Keratinocyte (primary cell): ENCODE measurements at places on chromosomes 12 and 14. TPM values are rescaled to one million over a fixed set of nuclear protein-coding genes. Genes with fewer than 3 reads are reported as not detected.

C12orf54 gene
- polyA plus RNA-seq, result 3.3 to 5.3 TPM (median 4.3 TPM) in 3 replicates

PACS2 gene
- polyA plus RNA-seq, result 11.8 to 20.8 TPM (median 20.5 TPM) in 3 replicates

MYF6 gene
- not detected in 3 replicates for polyA plus RNA-seq

GYS2 gene
- polyA plus RNA-seq, result not detected in 3 replicates

DAO gene
- polyA plus RNA-seq, result not detected in 3 replicates

NTN4 gene
- 8.3 to 19.5 TPM (median 11.1 TPM) in 3 replicates for polyA plus RNA-seq

COA8 gene
- polyA plus RNA-seq, result 20.6 to 26.1 TPM (median 24.8 TPM) in 3 replicates

GRCh38 chr14:90758959-90759358 is 57.3 kb downstream of the TTC7B start:
- no peaks in the 10 kb centered on the region for H3K36me3 ChIP-seq
- peaks cover 10% of the 10 kb centered on the region for H3K4me1 ChIP-seq
- peak overlapping the region; percentile 78 for H3K27ac ChIP-seq
- DNase-seq, result no peak
- H3K27me3 ChIP-seq, result no peaks in the 10 kb centered on the region

- H3K4me3 ChIP-seq, result no peak overlapping the region
- no peaks in the 10 kb centered on the region for H3K4me1 ChIP-seq
- H3K27me3 ChIP-seq, result no peaks in the 10 kb centered on the region
- no peak overlapping the region for H3K27ac ChIP-seq
- H3K36me3 ChIP-seq, result no peaks in the 10 kb centered on the region
These were observed 30.1 kb downstream of the CLIP1 start for GRCh38 chr12:122392411-122392810.

- no peak for DNase-seq
- H3K27me3 ChIP-seq, result no peaks in the 10 kb centered on the region
- no peaks in the 10 kb centered on the region for H3K36me3 ChIP-seq
These were observed 116.3 kb downstream of the TMTC3 start for GRCh38 chr12:88258396-88258795.

- H3K4me3 ChIP-seq, result no peak overlapping the region
- H3K36me3 ChIP-seq, result peaks cover 5% of the 10 kb centered on the region
- H3K27me3 ChIP-seq, result no peaks in the 10 kb centered on the region
- H3K4me1 ChIP-seq, result peaks cover 24% of the 10 kb centered on the region
- DNase-seq, result no peak
These were observed 177.1 kb downstream of the ETV6 start for GRCh38 chr12:11826574-11826973.

GRCh38 chr14:58690801-58691516 is 53.2 kb downstream of the DACT1 start:
- H3K4me1 ChIP-seq, result no peaks in the 10 kb centered on the region
- no peak overlapping the region for H3K4me3 ChIP-seq
- H3K36me3 ChIP-seq, result no peaks in the 10 kb centered on the region
- peaks cover 3% of the 10 kb centered on the region for H3K27me3 ChIP-seq
- H3K27ac ChIP-seq, result no peak overlapping the region

DNA sequence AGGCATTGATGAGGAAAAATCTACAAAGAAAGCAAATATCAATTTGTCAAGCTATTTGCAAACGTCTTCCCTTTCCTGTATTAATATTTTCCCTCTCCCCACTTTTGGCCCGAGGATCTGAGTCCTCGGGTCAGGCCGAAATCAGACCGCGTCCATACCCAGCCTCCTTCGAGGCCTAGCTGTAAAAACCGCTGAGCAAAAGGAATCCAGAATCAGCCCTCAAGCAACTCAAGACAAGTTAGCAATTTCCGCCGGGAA is 353 bp upstream of the MAPK1IP1L start:
- H3K27ac ChIP-seq, result peak overlapping the region; percentile 99
- no peak for DNase-seq
- H3K27me3 ChIP-seq, result no peaks in the 10 kb centered on the region
- H3K4me1 ChIP-seq, result peaks cover 18% of the 10 kb centered on the region
- H3K36me3 ChIP-seq, result no peaks in the 10 kb centered on the region
- H3K4me3 ChIP-seq, result peak overlapping the region; percentile 97

GRCh38 chr12:110035534-110036104 is 12.7 kb downstream of the C12orf76 start:
- H3K4me3 ChIP-seq, result no peak overlapping the region
- peaks cover 14% of the 10 kb centered on the region for H3K4me1 ChIP-seq
- H3K27me3 ChIP-seq, result no peaks in the 10 kb centered on the region
- peaks cover 34% of the 10 kb centered on the region for H3K36me3 ChIP-seq

- H3K4me3 ChIP-seq, result no peak overlapping the region
- H3K36me3 ChIP-seq, result no peaks in the 10 kb centered on the region
- no peaks in the 10 kb centered on the region for H3K27me3 ChIP-seq
- no peak overlapping the region for H3K27ac ChIP-seq
These were observed 99.8 kb downstream of the BORCS5 start for GRCh38 chr12:12456637-12457036.

GRCh38 chr14:103111232-103111868 is 11.9 kb upstream of the TNFAIP2 start:
- no peaks in the 10 kb centered on the region for H3K36me3 ChIP-seq
- H3K27me3 ChIP-seq, result peaks cover 27% of the 10 kb centered on the region
- no peak for DNase-seq
- H3K27ac ChIP-seq, result no peak overlapping the region

- H3K27me3 ChIP-seq, result no peaks in the 10 kb centered on the region
- H3K27ac ChIP-seq, result no peak overlapping the region
- H3K4me3 ChIP-seq, result no peak overlapping the region
These were observed 148.6 kb downstream of the SLC6A15 start for GRCh38 chr12:84764001-84764400.

DNA sequence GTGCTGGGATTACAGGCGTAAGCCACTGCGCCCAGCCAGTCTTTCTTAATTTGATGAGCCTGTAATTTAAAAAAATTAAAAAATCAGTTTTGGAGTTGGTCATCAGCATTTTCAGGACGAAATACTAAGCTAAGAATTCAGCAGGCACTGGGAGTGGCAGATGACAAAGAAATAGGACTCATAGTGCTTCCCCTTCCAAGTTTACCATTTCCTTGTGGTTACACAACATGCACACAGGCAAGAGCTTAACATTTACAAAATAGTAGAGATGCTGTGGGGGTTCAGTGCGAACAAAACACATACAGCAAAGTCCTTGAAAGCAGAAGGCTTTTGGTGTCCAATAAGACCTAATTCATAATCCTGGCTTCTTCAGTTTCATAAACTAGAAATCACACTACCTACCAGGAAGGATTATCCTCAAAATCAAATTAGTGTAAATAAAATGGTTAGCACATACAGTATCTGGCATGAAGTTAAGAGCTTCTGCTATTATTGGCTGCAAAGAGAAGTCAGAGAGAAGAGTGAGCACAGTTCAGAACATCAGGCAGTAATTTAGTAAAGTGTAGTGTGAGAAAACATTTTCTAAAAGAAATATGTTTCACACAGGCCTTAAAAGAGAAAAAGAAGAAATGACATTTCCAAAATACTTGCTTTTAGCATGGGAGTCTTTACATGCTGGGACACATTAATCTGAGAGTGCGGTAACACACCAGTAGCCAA is 22.2 kb upstream of the KIF21A start:
- H3K36me3 ChIP-seq, result no peaks in the 10 kb centered on the region
- H3K4me3 ChIP-seq, result no peak overlapping the region
- H3K4me1 ChIP-seq, result no peaks in the 10 kb centered on the region
- DNase-seq, result no peak

DNA sequence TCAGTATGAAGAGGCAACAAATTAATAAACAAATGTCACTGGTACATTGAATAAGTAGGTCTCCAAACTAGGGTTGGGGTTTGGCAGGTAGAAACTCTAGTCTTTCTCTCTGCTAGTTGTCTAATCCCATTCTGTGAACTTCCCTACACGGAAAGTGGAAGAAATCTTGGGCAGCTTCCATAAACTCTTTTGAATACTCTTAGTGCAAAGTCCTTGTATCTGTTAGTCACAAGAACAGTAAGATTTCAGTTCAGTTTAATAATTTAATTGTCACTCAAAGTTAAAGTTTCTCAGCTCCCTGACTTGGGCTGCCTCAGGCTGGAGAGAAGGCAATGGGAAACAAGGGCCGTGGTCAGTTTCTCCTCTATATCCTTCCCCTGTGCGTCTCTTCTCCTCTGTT is 135.4 kb upstream of the MDM1 start:
- no peaks in the 10 kb centered on the region for H3K4me1 ChIP-seq
- H3K27ac ChIP-seq, result no peak overlapping the region
- no peak overlapping the region for H3K4me3 ChIP-seq

DNA sequence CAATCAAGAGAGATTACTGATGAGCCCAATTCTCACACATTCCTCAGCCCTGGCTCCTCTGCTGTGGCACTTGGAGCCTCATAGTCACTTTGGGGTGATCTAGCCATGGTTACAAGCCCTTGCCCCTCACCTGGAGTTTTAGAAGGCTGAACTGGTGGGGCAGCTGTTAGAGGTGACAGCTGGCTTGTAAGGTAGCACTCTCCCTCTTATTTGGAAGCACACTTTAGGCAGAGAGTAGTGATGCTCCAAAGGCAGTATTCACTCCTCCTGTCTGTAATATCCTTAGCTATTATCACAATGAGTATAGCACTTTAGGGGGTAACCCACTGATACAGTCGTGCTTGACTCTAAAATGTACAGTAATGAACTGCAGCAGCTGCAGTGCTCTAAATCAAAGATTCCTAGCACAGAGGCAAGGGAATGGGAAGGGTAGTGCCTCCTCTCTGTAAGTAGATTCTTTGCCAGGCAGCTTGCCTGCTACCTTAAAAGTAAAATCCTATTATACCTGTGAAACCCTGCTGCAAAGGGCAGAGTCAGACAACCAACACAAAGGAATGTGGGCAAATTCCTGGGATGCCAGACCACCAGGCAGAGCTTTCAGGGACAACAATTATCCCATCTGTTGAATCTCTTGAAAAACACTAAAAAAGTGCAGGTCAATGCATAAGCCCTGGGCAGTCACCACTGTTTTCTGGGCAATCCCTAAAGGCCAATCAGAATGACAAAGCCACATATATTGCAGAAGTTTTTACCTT is 336.3 kb downstream of the NOVA1 start:
- H3K27me3 ChIP-seq, result no peaks in the 10 kb centered on the region
- H3K27ac ChIP-seq, result no peak overlapping the region
- H3K4me3 ChIP-seq, result no peak overlapping the region
- no peaks in the 10 kb centered on the region for H3K4me1 ChIP-seq

DNA sequence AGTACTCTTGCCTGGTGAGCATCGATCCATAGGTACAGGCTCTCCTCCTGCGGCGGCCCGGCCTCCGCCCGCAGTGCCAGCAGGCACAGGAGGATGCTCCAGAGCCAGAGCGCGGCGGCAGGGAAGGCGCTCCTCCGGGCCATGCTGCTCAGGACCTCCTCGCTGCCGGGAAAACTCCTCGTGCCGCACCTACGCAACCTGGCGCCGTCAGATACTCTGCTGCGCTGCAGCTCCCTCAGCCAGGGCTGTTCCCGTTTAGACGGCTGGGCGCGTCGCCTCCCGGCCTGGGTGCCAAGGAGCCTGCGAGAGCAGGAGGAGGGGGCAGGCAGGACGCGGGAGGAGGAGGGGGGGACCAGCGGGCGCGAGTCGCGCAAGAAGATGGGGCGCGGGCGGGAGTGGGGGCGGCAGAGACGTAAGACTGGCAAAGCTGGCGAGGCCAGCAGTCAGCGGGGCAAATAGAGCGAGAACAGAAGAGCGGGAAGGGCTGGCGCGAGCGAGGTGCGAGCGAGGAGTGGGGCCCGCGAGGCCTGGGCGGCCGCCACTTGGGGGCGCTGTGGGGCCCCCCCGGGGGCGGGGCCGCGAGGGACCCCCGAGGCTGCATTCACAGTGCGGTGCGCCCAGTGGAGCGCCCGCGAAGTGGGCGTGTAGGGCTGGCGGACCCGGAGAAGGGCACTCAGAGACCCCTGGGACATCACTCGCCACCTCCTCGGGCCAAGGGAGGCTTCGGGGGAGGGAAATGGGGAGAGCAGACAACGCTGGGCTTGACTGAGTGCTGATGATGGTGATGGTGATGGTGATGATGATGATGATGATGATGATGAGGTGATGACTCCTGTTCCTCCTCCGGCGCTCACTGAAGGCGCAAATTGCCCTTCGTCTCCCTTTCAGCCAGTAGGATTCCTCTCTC is at the start of gene WIF1:
Gene WIF1, minus strand, starts transcription at position 257 of the 907 bp plus-strand sequence. Its CDS starts 114 bp downstream, at position 143.
- H3K4me1 ChIP-seq, result no peaks in the 10 kb centered on the region
- H3K27ac ChIP-seq, result no peak within 1 kb of the TSS
- H3K36me3 ChIP-seq, result no peaks in the 10 kb centered on the region
- H3K4me3 ChIP-seq, result no peak within 1 kb of the TSS

- H3K27me3 ChIP-seq, result no peaks in the 10 kb centered on the region
- H3K36me3 ChIP-seq, result peaks cover 9% of the 10 kb centered on the region
- no peak for DNase-seq
- no peak overlapping the region for H3K4me3 ChIP-seq
- peak overlapping the region; percentile 61 for H3K27ac ChIP-seq
These were observed 129.3 kb downstream of the HMGA2 start for GRCh38 chr12:65953631-65954030.

DNA sequence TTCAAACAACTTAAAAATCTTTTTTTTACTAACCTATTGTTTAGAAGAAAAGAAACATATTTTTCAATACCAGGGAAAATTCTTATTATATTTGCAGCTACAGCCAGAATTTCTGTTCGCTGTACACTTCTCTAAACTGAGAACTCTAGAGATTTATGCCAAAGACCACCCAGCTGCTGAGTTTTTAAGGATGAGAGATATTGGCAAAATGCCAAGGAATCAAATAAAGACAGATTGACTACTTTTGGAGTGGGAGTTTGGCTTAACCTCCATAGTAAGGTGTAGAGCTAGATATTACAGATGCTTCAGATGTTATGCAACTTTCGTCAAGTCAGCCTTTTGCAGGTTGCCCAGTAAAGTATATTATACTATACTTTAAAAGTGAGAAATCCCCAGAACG is 71.8 kb downstream of the TTLL5 start:
- H3K4me3 ChIP-seq, result no peak overlapping the region
- no peak overlapping the region for H3K27ac ChIP-seq
- H3K27me3 ChIP-seq, result no peaks in the 10 kb centered on the region
- no peak for DNase-seq
- peaks cover 7% of the 10 kb centered on the region for H3K36me3 ChIP-seq
- no peaks in the 10 kb centered on the region for H3K4me1 ChIP-seq

DNA sequence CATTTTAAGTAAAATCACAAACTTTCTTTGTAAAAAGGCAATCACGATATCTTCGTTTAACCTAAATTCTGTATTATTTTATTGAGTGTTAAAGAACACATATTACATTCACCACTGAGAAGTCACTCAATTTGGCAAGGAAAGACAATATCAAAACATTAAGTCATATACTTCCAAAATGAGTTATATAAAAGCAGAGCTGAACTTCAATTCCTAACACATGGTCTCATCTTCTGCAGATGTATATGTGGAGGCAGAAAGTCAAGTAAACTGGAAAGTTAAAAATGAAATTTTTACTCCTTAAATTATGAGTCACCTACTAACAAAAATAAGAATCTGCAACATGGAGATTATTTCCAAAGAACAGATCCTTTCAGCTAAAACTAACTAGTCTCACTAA is 28.7 kb downstream of the BMAL2 start:
- H3K4me3 ChIP-seq, result no peak overlapping the region
- no peaks in the 10 kb centered on the region for H3K4me1 ChIP-seq
- no peak overlapping the region for H3K27ac ChIP-seq
- H3K27me3 ChIP-seq, result no peaks in the 10 kb centered on the region
- no peak for DNase-seq

DNA sequence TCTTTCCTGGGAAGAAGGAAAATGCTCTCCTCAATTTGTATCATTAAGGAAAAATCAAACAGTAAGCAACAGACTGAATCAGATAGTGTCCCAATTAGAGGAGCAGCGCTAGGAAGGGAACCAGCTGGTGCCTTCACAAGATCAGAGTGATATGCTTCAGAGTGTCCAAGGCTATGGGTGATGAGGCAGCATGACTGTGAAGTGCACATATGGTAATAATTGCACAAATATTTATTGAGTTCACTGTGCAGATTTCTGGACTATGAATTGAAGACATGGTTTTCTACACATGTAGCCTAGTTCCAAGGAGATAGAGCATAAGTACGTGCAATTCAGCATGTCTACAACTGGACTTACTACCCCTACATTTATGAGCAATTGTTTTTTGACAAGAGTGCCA is 78.8 kb upstream of the EVL start:
- no peaks in the 10 kb centered on the region for H3K27me3 ChIP-seq
- no peaks in the 10 kb centered on the region for H3K36me3 ChIP-seq
- DNase-seq, result no peak
- no peak overlapping the region for H3K4me3 ChIP-seq
